ENCODE measurements at places on chromosomes 1 and 21.

GRCh38 chr21:28311411-28312190, 681.1 kb downstream of the LTN1 start:
- DNase-seq: no peak

DNA sequence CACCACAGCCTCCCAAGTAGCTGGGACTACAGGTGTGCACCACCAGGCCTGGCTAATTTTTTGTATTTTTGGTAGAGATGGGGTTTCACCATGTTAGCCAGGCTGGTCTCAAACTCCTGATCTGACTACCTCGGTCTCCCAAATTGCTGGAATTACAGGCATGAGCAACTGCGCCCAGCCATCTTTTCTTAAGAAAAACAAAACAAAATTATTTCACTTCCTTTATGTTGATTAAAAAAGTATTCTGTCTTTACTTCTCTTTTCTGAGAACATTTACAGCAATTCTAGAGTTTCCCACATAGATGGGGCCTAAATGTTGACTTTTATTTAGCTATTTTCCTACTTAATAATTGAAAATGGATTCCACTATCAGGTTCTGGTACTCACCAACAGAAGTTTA, 17.3 kb upstream of the TMEM183A start:
- DNase-seq: no peak

- DNase-seq: no peak
These were observed 40.0 kb upstream of the RHOU start for GRCh38 chr1:228695015-228695955.

DNA sequence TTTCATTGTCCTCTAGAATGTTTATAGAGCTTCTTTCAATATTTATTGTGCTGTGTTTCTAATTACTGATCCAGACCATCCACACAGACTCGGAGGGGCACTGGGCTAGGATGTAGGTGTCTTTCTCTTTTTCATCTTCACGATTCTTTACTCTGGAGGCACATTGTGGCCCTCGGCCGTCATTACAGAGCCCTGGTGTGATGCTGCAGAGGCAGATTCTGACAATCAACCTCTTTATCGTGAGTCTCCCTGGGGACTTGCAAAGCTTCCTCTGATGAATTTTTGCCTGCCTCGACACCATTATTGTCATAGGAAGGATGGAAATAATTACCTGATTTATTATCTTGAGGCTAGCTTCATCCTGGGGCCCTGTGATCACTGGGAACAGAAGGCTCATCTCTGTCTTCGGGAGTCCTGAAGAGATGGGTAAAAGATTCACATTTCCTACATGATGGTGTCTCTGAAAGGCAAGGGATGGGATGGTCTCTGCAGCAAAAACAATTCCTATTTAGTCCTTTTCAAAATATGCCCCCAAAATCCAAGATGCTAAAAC, 89.4 kb downstream of the SEC16B start:
- DNase-seq: no peak

DNA sequence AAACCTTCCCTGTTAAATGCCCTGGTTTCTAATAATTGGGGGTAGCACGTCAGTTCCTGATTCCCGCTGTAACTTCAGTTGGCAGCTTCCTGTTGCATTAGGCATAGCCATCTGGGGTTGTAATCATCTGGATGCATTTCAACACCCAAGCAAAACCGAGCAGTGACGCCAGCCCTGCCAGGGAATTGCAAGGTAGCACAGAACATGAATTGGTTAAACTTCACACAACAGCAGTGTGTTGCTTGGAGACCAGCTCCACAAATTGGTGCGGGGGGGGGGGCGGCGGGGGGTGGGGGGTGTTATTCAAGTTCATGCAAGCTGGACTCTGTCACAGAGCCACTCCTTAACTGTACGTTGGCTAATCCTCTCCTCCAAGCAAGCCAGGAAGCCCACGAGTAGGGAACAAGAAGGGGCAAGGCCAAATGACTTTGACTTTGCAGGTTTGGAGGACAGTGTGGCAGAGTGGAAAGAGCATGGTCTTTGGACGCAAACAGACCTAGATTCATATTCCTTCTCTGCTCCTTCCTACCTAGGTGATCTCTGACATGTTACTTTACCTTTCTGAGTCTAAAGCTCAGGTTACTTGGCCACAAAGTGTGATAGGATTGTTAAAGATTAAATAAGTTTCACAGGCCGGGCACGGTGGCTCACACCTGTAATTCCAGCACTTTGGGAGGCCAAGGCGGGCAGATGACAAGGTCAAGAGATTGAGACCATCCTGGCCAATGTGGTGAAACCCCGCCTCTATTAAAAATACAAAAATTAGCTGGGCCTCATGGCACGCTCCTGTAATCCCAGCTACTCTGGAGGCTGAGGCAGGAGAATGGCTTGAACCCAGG, 4.7 kb downstream of the LAX1 start:
- DNase-seq: peak; percentile 85

DNA sequence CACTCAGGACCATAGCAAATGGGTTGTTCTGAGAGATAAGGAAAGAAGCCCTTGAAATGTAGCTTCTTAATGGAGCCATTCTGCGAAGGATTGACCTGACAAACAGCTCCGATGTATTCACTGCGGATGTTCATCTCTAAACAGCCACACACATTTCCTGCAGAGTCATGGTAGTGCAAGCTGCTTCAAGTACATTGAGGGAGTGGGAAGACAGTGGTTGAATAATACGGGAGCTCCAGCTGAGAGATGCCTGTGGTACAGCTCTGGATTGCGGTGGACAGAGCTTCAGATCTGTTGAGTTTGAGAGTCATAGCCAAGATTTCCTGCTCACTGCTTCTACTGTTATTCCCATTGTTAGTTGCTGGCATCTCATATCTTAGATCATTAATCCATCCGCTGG, 86.6 kb downstream of the ZBTB18 start:
- peak; percentile 84 for DNase-seq

GRCh38 chr1:156448134-156448967, 52.2 kb downstream of the MEF2D start:
- no peak for DNase-seq

- DNase-seq: peak; percentile 68
These were observed 10.7 kb downstream of the PCAT6 start for GRCh38 chr1:202821467-202821866.

DNA sequence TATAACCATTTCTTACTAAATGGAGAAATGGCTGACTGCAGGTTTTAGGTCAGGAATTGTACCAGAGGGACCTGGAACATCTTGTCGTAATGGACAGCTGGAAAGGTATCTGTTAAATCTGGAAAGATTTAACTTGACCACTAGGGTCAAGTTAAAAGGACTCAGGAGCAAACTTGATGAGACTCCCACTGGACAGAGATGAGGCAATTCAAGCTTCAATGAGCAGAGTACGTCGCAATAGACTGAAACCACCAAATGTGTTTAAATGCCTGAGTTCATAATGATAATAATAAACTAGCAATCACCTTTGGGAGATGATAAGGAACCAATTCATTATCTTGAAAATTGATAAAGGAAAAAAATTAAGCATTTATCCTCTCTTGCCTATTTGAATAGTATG, 8.7 kb downstream of the IFNLR1 start:
- DNase-seq: no peak

DNA sequence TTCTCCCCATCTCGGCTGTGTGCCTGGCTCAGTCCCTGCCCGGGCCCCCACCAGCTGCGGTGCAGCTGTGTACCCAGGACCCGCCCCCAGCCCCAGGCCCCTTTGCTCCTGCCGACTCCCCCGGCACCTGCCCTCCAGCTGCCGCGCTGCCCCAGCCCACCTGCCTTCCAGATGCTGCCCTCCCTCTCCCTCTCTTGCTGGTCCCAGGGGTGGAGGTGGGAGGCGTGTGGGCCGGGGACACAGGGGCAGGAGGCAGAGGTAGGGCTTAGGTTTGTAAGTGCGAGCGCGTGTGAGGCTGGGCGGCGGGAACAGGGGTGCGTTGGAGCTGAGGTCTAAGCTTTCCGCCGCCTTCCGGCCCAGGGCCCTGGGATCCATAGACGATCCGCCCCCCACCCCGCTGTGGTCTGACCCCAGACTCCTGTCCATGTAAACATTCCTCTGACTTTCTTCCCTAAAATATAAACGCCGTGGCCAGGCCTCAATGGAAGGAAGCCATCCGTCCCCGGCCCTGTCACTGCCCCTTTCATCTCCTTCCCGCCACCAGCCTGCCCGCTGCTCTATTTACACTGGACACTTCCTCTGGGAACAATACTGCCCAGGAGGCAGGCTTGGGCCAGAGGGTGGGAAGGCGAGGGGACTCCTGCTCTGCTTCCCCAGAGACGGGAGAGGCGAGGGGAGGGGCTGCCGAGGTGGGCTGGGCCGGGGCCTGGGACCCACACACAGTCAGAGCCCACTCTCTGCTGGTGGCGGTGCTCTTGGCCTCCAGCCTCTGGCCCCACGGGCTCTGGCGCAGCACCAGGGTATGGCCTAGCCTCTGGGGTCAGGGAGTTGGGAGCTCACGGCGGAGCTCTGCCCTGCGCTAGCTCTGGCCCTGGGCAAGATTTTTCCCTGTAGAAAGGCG, 128.3 kb downstream of the CASZ1 start:
- DNase-seq: no peak

DNA sequence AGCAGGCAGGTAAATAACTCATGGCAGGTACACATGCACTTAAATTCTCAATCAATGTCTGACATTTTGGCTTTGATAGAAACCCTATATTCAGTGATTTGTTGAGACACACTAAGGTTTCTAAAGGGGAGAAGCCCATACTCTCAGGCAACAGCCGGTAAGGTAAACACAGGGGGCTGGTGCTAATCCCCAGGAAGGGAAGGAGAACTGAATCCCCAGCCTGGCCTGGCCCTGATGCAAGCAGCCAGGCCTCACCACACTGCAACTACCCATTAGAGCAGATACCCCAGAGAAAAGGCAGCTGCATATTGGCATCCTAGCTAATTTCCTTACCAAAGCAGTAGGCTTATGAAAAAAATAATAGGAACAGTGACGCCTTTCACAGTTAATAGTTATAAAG, 116.5 kb upstream of the LRRC7 start:
- no peak for DNase-seq

GRCh38 chr1:214658175-214658574, 55.2 kb downstream of the CENPF start:
- DNase-seq: no peak

- DNase-seq: no peak
These were observed 138.5 kb upstream of the SYT6 start for GRCh38 chr1:114292194-114292593.

GRCh38 chr1:154866257-154867063, 3.6 kb downstream of the KCNN3 start:
- DNase-seq: no peak

GRCh38 chr1:45375104-45376090, 35.2 kb upstream of the MUTYH start:
- DNase-seq: peak; percentile 23

GRCh38 chr1:100612540-100612939, 74.6 kb downstream of the GPR88 start:
- no peak for DNase-seq

DNA sequence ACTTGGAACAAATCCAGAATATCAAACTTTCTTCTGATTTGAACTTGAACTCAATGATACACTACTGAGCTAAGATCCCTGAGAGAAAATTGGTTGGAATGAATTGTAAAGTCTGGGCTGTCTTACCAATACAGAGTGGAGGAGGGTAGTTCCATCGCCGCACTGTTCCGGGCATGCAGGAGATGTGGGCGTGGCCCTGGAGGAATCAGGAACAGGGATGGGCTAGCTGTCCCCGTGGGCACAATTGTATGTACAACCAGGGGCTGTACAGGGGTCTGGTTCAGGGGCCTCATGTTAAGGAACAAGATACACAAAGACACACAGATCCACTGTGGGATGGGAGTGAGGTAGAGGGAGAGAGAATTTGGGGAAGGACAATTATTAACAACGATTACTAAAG, 144.3 kb downstream of the ZSCAN20 start:
- DNase-seq: no peak

Measured in fibroblast of skin of scalp (primary cell).